T-helper 9 cell (primary cell): ENCODE measurements at places on chromosomes 3 and 15.

GRCh38 chr15:64249406-64249805, 86.6 kb upstream of the PPIB start:
- no peak for DNase-seq

DNA sequence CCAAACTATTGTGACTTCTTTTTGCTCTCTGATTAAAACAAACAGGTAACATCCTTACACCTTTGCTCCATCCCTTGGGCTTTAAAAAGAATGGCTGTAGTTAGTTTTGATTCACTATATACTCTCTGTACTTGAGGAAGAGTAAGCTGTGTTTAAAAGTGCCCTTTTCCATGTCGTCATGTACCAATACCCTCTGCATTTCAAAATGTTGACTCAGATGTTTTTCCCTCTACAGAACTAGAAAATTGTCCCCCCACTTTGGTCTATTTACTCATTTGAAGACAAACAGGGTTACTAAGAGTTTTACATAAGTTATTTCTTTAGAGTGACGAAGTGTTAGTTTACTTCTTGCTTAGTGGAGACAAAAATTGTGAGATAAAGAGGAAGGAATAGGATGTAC, 62.7 kb downstream of the TASOR start:
- no peak for DNase-seq

GRCh38 chr3:126622694-126623093, 32.2 kb downstream of the TXNRD3 start:
- no peak for DNase-seq

DNA sequence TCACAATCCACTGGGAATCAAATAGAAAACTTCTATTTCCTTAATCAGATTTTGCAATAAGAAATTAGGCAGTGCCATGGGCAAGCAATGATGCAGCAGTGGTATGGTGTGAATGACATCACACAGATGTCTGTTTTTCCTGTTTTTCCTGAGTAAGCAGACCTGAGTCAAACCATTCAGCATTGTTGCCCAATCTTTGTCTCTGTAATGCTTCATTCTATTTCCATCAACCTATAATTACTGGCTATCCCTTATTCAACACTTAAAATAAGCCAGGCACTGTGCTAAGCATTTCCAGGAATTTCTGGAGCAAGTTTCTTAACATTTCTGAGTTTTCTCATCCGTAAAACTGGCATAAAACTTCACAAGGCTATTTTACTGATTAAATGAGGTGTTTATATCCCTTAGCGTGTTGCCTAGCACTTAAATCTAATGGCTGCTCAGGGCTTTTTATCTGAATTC, 11.3 kb upstream of the OXSR1 start:
- no peak for DNase-seq

GRCh38 chr3:138119423-138119766, 4.0 kb upstream of the DZIP1L start:
- DNase-seq, result no peak

GRCh38 chr3:147301781-147302180, 104.6 kb downstream of the ZIC4 start:
- no peak for DNase-seq

DNA sequence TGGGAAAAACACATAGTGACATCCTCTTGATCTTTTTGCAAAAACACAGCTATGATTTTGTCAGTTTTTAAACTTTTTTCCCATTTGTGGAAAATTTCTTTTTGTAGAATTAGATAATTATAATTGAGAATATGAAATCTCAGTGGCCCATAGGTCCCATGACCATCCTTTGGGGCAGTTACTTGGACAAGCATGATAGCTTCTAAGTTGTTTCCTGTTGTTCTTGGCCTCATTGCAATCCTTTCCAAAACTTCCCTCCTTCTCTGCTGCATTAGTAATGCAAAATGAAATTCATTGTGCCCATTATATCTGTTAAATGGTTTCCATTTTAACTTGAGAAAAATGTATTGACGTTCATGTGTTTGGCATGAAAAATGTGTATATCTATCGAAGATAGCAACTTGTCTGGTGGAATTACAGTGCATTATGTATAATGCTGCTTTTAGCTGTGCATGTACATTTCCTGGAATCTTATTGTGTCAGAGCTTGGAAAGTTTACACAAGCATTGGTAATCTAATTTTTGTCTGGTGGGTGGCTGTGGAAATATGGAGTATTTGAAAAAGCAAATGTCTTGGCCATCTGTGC, 70.0 kb downstream of the MDFIC2 start:
- DNase-seq, result no peak

DNA sequence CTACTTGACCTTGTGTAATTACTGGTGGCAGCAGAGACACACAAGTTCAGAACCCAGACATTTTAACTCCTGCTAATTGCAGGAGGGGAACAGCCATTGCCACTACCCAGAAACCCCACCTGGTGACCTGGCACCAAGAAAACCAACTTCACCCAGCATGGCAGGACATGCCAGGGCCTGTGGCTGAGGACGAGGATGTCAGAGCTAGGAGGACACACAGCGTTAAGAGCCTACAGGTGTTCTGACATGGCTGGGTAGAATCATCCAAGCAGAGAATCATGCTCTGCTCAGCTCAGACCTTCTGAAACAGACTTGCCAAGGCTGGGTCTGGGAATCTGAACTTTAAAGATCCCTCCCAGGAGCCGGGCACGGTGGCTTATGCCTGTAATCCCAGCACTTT, 11.7 kb upstream of the SPATA12 start:
- DNase-seq, result no peak

- no peak for DNase-seq
These were observed 38.8 kb downstream of the CBLB start for GRCh38 chr3:105829871-105830622.

GRCh38 chr15:77312523-77312922, 107.4 kb downstream of the PEAK1 start:
- DNase-seq, result no peak

GRCh38 chr15:68676926-68677325, 98.1 kb downstream of the CORO2B start:
- no peak for DNase-seq

- DNase-seq, result no peak
These were observed 39.3 kb downstream of the CDCP1 start for GRCh38 chr3:45106874-45107273.

DNA sequence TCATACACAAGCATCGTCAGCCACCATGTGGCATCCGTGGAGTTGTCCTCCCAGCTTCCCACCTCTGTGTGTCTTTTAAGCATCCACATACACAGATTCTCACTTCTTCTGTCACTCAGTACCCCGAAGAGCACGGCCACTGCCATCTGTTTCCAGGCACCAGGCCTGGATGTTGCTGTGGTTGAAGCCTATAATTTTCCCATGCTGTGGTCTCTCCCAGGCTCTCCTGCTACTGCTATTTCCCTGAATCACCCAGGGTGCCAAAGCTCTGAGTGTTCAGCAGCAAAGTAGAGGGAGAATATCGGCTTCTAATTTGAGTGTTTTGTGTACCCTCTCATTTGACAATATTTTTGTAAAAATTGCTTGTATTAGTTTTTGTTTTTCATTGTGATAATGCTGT, 265.7 kb downstream of the DIPK2A start:
- DNase-seq, result no peak

DNA sequence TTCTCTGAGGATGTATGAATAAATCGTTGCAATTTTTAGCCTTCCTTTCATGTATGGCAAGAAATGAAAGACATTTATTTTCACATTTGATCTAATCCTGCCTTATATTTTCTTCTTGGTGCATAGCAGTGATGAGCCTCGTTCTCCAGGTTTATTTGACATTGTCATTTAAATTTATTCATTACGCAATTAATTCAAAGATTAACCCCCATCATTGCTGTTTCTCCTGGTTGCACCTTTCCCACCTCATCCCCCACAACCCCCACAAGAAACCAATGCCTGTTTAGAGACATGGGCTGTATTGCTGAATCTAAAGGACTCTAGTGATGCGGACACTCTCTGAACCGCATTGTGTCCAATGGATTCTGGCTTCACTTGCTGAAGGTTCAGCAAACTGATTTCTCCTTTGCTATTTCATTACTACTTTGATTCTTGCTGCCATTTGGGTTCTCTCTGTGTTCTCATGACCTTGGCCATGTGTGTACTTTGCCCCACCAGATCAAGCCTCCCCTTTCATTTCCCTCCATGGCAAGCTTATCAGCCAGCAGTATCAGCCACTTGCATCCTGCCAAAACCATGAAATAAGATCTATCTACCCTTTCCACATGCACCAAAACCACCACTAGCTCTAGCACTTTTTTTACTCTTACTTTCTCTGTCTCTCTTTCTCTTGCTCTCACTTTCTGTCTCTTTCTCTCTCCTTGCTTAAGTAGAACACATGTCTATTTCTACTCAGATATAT, 382.7 kb downstream of the GBE1 start:
- DNase-seq, result no peak

- DNase-seq, result no peak
These were observed 44.6 kb downstream of the DGKG start for GRCh38 chr3:186317478-186317877.

DNA sequence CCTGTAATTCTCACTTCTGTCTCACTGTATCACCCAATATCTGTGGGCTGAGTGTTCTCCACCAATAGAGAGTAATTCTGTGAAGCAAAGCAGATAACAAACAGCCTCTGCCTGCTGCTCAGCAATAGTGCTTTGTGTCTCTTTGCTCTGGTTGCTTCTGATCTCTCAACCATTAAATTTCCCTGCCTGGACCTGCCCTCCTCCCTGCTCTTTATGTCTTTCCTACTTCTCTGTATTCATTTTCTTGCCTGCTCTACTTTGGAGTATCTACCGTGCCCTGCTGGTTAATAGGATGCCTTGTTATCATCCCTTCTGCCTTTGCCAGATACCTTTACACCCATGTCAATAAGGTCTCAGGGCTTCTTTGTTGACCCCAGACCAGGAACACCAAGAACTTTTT, 102.9 kb upstream of the CGNL1 start:
- no peak for DNase-seq

GRCh38 chr15:101501703-101502373, 12.3 kb upstream of the PCSK6 start:
- DNase-seq, result peak; percentile 7

DNA sequence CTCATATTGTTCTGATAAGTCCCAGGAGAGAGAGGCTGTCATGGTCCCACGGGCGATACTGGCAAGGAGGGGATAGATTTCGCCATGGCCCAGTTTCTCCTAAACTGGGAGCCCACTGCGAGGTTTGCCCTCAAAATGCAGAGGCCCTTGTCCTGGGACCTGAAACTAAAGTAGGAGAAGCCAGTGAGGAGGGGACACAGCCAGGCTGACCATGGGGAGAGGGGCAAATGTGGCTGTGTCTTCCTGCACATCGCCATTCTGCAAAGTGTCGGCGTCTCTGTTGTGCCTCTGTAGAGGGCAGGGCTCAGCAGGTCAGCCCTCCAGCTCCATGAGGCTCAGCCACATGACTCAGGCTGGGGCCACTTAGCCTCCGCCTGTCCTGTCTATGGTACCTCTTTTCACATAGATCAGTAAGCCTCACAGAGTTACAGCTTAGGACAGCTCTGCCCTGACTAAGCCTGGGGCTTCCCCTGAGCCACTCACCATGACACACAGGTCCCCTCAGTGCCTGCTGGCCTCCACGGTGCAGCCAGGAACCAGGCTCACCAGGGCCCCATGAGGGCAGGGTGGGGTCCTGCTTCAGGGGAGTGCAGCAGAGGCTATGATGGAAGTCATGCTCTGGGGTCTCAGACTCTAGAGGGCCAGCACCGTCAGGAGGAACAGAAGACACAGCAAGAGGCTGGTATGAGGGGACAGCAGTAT, 28.6 kb upstream of the PLXNA1 start:
- DNase-seq, result no peak

DNA sequence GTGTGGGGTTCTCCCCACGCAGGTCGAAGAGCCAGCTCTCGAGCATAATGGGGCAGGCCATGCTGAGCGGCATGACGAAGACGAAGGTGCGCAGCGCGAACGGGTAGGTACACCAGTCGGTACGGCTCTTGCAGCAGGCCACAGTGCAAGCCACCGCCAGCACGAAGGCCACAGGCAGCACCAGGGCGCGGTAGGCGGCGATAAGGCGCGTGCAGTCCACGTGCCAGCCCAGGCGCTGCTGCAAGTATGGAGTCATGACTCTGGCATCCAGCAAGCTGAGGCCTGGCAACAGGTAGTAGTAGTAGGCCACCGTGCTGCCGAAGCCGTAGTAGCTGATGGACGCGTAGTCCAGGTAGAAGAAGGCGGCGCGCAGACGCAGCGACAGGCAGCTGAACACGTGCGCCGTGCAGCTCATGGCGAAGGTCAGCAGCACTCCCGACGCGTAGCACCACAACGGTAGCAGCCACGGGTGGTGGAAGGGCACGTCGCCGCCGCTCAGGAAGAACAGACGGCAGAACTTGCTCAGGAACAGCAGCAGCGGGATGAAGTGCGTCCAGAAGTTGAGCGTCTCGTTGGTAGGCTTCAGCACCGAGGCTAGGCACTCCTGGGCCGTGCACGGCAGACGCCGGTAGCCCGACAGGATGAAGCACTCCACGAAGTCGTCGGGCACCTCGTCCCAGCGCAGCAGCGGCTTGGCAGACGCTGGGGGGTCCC, 797 bp downstream of the PAQR9 start:
- DNase-seq, result no peak

DNA sequence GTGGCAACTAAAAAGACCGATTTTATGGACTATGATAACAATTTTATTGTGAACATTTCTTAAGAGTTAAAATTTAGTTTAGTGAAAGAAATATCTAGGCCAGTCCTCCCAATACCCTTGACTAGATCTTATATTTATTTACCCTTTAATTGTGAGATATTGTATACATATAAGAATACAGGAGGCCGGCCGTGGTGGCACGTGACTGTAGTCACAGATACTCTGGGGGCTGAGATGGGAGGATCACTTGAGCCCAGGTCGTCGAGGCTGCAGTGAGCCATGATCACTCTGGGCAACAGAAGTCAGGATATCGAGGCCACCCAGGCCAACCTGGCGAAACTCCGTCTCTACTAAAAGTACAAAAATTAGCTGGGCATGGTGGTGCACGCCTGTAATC, 756 bp upstream of the RMDN3 start:
- DNase-seq, result no peak

- no peak for DNase-seq
These were observed 147.8 kb downstream of the LEKR1 start for GRCh38 chr3:156973954-156974353.

DNA sequence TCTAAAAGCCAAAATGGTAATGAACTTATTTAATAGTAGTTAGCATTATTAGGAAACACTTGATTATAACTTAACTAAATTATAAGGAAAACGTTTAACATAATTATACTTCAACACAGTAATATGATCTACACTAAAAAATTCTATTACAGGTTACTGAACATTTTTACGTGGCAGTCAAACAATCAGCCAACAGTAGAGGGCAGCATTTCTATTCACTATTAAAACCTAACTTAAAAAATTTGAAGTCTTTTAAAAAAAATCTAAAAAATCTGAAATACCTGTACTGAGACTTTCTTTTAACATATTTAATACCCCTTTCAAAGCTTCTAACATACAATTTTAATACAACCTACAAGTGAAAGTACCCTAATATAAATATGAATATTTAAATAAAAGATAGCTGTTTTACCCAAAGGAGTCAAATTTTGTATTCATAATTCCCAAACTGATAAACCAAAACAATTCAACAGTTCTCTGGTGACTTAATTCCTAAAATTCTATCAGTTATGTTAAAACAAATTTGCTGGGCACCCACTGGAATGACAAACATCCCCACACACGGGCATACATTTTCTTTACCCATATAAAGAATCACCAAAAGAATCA, 41.5 kb downstream of the DLG1 start:
- peak; percentile 13 for DNase-seq
